ENCODE measurements at places on chromosomes 5 and 9.

- peak; percentile 28 for DNase-seq
These were observed 61.8 kb downstream of the COX7C start for GRCh38 chr5:86679529-86679928.

GRCh38 chr5:1552521-1553255, 28.9 kb upstream of the LPCAT1 start:
- DNase-seq, result no peak

DNA sequence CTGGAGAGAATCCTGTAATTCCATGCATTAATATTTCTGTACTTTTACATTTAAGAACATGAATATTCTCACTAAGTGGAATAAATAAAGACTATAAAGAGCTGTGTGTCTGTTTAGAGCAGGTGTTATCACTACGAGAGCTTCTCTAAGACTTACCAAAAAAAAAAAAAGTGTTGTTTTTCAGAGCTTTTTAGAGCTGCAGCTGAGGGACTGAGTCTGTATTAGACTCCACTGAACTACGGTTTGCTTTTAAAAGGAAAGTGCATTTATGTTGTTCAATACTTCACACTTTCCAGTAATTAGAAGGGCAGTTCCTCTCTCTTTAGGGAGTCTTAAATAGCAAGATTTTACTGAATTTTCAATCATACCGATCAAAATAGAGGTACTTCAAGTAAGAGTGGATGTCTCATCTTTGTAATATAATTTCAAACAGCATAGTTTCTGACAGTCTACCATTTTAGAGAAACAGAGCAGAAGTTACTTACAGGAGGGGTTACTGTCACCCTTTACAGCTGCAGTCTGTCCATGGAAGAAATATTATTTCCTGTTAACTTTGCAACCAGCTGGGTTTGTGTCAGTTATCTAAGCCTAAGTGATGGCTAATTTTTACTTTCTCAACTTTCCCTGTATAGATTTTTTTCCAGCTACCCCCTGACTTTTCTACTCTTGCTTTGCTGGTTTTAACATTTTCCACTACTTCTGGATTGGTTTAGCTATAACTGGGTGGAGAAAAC, 2.4 kb downstream of the SYK start:
- no peak for DNase-seq

DNA sequence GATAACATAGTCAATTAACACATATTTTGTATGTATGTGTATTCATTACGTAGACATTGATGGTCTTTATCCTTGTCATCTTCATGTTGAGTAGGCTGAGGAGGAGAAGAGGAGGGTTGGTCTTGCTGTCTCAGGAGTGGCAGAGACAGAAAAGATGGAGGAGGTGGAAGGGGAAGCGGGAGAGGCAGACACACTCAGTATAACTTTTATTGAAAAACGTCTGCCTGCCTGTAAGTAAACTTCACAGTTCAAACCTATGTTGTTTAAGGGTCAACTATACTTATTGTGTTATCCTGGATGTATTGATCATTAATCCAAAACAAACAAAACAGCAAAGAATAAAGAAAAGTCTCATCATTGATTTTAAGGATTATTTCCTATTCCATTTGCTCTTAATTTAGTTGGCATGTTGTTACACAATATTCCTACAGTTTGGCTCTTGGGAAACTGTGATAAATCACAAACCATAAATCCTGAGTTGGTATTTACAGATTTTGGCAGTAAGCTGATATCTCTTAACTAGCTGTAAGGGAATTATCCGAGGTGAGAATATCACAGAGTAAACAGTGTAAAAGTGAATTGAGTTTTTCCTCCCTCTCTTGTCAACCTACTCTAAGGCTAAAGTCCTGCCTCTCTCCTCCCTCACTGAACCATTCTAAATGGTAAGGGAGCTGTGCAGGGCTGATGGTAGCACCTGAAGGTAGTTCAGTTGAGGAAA, 487.2 kb downstream of the SPATA31D1 start:
- DNase-seq, result no peak

DNA sequence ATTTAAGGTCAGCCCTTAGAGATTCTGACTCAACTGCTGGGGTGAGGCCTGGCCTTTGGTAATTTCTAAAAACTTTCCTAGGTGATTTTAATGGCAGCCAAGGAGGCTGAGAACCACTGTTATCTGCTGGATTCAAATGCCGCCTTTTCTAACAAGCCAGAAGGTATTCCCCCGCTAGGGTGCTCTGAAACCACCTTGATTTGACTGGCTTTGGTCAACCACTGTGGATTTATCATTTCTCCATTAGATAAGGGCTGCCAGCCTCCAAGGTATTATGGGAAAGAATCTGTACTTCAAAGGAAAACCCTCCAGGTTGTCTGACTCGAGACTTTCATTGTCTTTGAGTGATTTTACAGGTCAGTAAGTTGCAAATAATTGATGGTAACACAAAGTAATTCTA, 4.3 kb downstream of the ANXA6 start:
- DNase-seq, result no peak

- DNase-seq, result no peak
These were observed 161.6 kb upstream of the PANK3 start for GRCh38 chr5:168740811-168741213.

All from fibroblast of skin of left quadriceps (primary cell).